ENCODE measurements at places on chromosomes 4 and X. TPM values are rescaled to one million over a fixed set of nuclear protein-coding genes. Genes with fewer than 3 reads are reported as not detected.

ATP8A1 gene
- 5.6 TPM for total RNA-seq

RTL3 gene
- 8.1 TPM for total RNA-seq

MGARP gene
- total RNA-seq = 2.2 TPM

PCDH18 gene
- 31.2 TPM for total RNA-seq

MAGEA12 gene
- not detected for total RNA-seq

FOXR2 gene
- total RNA-seq = not detected

ARSH gene
- total RNA-seq = 0.42 TPM

- peak; percentile 46 for ATAC-seq
Measured at GRCh38 chr4:83010522-83011318, at the start of gene LIN54. Gene LIN54 (minus strand): TSS chr4:83010823. CDS start chr4:82984844, 25,979 bp downstream.

- no peak for ATAC-seq
Measured at GRCh38 chrX:12548746-12549145, 242.5 kb upstream of the PRPS2 start.

DNA sequence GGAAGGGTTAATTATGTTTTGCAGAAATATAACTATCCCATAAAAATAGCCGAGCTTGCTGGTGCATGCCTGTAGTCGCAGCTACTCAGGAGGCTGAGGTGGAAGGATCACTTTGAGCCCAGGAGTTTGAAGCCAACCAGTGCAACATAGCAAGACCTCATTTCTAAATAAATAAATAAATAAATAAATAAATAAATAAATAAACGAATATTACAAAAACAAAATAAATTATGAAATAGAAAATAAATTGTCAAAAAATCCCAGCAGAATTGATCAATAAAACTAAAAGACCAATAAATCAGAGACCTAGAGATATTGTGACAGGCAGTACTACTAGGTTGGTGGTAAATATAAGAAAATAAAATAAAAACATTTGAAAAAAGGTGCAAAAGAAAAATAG lies 6.7 kb upstream of the ARL13A start:
- no peak for ATAC-seq

DNA sequence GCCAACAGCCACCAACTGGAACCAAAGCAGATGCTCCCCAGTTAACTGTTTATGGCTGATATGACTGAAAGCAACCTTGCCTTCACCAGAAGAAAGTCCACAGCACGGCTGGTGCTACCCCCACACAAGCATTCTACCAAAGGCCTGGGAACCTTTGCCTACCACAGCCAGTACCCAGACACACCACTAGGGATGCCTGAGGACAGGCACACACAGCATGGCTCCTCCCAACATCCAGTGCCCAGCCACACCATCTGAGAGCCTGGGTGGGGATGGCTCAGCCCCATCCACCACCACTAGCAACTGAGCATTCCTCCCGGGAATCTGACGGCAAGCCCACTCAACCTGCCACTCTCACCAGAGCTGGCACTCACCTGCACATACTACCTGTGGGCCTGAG lies 178.6 kb downstream of the SLC7A11 start:
- ATAC-seq = no peak

GRCh38 chr4:107913283-107913899 lies 18.0 kb upstream of the CYP2U1 start:
- ATAC-seq = peak; percentile 79

- ATAC-seq = no peak
Measured at GRCh38 chrX:44035571-44035970, 62.4 kb upstream of the NDP start.

- no peak for ATAC-seq
Measured at GRCh38 chr4:55030589-55030988, 94.8 kb downstream of the KDR start.

GRCh38 chr4:147984778-147985138 lies 252.9 kb downstream of the ARHGAP10 start:
- no peak for ATAC-seq

GRCh38 chrX:81308086-81308829 lies 106.4 kb downstream of the SH3BGRL start:
- peak; percentile 34 for ATAC-seq

GRCh38 chrX:121831601-121832000 lies 784.2 kb downstream of the GLUD2 start:
- no peak for ATAC-seq

DNA sequence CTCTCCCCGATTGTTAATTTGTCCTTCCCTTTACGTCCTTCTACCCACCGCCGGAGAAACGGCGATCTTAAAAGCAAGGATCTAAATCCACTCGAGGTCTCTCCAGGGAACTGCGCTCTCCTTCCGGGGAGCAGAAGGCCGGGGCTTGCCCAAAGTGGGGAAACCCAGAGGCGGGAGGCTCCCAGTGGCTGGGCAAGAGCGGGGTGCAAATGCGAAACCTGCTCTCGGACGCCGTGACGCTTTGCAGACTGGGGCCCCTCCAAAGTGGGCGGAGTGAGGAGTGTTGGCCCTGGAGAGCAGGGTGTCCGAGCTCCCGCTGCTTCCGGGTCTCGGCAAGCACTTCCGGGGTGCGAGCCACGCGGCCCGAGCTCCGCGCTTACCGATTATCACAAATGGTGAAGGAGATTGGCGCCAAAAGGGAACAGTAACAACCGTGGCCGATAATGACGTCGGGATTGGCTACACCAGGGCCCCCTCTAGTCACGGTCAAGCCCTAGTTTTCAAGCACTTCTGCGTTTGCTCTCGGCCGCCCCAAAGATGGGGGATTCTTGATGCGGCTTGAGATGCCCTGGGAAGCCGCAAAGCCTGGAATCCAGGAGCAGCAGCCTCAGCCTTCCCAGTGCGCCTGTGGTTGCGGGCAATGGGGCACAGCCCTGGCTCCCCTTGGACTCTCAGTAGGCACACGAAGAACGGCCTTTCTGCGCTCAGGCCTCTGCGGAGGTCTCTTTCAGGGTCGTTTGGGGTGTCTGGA lies 29.0 kb downstream of the HAND2 start:
- ATAC-seq = no peak

- ATAC-seq = peak; percentile 43
Measured at GRCh38 chrX:9604111-9604907, 139.5 kb downstream of the TBL1X start.

- ATAC-seq = no peak
Measured at GRCh38 chr4:26821677-26822503, 38.8 kb upstream of the STIM2 start.

DNA sequence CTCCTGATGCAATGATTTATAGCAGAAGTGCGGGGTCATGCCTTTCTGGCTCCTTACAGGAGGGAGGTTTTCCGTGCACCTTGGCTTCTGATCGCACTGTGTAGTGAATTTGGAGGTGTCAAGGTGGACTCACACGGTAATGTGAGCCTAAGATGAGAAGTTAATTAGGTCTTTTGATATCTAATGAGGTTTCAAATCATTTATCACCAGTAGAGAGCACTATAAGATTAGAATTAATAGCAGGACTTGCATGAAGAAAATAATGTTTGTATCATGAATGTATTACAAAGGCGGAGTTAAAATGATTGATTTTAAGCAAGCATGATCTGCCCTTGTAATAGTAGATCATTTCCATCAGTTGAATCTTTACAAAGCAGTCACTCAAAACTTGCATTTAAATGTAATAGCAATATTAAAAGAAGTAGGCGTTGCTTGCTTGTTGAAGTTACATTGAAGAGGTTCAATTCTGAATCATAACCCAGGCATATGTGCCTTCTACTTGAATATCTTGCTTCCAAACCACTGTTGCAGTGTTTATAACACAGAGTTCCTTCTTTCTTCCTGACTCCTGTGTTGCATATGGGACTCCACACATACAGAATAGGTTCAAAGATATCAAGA lies 152.1 kb downstream of the FMR1NB start:
- no peak for ATAC-seq
